ENCODE measurements at places on chromosomes 5 and 9.

DNA sequence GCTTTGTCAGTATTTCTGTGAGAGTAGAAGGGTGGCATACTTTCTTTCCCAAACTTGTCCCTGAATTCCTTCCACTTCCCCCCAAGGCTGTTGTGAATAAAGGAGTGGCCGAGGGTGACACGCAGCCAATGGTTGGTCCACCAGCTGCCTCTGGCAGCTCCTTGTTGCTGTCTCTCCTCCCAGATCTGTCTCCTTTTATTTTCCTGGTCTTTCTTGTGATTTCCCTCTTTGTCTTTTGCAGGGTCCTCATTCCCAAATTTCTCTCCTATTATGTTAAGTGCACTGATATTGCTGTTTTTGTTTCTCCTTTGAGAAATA is 137.5 kb upstream of the HMHB1 start:
- no peak for DNase-seq

- no peak for DNase-seq
These were observed 220.0 kb upstream of the NR4A3 start for GRCh38 chr9:99601571-99602111.

DNA sequence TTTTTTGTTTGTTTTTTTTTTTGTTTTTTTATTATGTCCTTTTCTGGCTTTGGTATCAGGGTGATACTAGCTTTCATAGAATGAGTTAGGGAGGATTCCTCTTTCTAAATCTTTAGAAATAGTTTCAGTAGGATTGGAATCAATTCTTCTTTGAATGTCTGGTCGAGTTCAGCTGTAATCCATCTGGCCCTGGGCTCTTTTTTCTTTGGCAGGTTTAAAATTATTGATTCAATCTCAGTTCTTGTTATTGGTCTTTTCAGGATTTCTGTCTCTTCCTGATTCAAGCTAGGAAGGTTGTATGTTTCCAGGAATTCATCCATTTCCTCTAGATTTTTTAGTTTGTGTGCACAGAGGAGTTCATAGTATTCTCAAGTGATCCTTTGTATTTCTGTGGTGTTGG is 34.9 kb downstream of the IQGAP2 start:
- DNase-seq, result no peak

- no peak for DNase-seq
These were observed 202.0 kb downstream of the SLF1 start for GRCh38 chr5:94820488-94820887.

- no peak for DNase-seq
These were observed 615.5 kb downstream of the TLE1 start for GRCh38 chr9:81073821-81074220.

GRCh38 chr5:176844281-176844680 is 33.9 kb downstream of the UNC5A start:
- DNase-seq, result no peak

- no peak for DNase-seq
These were observed 18.4 kb upstream of the TTC1 start for GRCh38 chr5:159990506-159990905.

DNA sequence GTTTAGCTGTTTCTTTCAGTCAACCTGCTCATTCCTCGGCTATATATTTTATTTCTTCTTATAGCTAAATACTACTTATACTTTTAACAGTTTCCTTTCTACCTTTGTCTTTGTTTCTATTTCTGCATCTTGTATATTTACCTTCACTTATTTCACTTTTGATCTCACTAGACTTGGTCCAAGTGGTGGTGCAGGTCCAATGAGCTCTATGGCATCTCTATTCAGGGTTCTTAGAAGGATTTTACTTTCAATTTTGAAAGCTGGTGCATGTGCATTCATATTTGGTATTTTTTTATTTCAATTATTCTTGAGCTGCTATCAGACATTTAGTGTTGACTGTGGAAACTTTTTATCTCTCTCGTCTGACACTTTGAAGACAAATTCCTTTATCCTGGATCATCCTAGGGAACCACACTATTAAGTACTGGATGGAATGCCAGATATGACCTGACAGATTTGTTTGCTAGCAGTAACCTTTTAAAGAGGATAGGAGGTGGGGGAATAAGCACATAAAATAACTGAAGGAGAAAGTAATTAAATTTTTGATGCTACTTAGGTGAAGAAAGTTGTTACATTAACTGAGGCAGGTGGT is 123.1 kb upstream of the PJA2 start:
- no peak for DNase-seq

- peak; percentile 75 for DNase-seq
These were observed 18.9 kb upstream of the SPTLC1 start for GRCh38 chr9:92133949-92134604.

- no peak for DNase-seq
These were observed 43.6 kb upstream of the C5orf46 start for GRCh38 chr5:147949711-147950573.
